ENCODE measurements at places on chromosomes 1 and 21.

DNA sequence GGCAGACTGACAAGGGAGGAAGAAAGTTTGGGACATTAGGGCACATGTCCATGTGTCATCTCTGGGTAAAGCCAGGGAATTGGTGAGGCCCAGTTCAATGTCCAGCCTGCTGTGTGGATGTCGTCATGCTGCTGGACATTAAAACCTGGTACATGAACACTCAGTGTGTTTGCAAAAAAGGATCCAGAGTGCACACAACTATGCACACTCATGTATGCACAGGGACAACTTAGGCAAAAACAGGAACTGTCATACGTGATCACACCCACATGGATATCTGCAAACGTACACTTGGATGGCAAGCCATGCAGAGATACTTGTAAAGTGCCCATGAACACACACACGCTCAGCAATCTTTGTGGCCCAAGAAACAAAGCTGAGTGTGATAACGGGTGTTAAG, 47.9 kb upstream of the NEK2 start:
- DNase-seq: no peak

GRCh38 chr1:38063616-38064015, 17.0 kb upstream of the POU3F1 start:
- no peak for DNase-seq

DNA sequence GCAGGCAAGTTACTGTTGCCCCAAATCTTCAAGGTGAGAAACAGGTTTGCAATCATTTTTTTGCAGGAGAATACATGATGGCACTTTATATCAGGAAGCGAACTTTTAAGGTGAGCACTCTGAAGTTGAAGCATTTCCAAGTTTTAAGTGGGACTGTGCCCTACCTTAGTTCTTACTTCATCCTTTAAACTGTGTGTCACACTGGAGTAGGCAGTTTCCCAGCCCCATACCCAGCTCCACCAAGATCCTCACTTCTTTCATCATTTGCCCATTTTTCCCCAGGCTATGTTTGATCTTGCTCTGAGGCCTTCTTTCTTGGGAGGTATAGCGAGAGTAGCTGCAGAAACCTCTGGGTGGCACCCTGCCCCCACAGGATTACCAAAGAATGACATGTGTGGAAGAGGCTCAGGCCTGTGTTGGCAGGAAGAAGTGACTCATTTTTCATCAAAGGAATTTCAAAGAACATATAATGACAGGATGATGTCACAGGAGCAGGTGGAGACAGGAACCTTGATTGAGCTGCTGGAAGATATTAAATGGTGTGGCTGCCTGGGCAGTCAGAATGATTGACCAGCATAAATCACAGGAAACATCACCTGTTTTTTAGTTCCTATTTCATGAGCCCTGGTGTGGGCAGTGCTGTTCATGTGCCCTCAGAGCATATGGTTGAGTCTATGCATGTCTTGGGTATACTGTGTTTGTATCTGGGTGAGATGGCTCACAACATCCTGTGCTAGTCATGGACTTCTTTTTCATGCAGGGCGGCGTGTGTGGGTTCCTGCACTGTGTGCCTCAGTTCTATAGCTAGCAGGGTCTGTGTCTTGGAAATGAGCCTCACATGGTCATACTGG, 20.8 kb upstream of the MACF1 start:
- DNase-seq: peak; percentile 50

GRCh38 chr1:6271554-6271953, 10.7 kb upstream of the GPR153 start:
- no peak for DNase-seq
